ENCODE measurements at places on chromosomes 12 and 14.

DNA sequence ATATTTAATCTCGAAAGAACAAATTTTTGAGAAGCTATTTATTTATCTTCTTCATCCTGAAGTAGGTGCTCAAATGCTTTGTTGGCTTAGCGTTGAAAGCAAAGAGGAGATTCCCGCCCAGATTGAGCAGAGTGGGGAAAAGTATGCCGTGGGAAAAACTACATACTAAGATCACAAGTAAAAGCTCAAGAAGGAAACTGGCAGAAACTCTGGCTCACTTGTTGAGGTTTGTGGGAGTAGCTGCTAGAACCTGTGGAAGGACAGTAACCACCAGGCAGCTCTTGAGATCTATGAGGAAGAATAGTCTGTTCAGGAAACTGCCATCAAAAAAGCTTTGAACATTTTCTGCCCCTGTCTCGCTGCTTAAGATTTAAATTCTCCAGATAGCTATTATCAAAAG, 3.9 kb downstream of the MYRFL start:
- DNase-seq: no peak

DNA sequence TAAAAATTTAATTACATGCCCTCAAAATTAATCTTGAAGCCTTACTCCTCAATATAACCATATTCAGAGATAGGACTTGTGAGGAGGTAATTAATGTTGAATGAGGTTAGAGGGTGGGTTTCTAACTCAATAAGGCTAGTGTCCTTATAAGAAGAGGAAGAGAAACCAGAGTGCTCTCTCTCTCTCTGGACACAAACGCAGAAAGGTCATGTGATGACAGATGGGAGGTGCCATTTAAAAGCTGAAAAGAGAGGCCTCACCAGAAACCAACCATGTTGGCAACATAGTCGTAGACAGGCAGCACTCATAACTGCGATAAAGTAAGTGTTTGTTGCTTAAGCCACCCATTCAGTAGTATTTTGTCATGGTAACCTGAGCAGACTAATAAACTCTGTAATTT, 378.5 kb upstream of the LMO3 start:
- no peak for DNase-seq

DNA sequence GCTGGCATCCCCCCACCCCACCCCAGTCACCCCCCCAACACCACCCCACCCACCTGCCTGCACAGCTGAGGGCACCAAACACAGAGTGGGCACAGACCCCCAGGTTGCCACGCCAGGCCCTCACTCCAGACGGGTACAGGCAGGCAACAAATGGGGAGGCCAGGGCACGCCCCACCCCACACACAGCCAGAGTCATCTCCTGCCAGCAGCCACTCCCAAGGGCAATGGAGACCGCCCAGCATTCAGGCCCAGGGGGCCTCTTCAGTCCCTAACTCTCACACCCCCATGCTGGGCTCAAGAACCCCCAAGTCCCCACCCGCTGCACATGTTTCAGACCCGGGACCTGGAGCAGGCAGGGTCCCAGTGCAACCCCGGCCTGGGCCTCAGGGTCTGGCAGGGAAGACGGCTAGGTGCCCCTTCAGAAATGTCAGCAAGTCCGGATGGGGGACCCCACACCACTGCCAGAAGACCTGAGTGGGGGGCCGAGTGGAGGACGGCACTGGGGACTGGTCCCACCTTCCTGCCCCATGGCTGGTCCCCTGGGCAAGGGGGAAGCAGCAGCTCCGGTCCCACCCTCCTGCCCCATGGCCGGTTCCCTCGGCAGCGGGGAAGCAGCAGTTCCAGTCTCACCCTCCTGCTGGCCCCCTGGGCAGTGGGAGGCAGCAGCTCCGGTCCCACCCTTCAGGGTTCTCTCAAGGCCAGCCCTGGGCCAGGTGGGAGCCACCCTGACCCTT, 11.9 kb downstream of the AKT1 start:
- no peak for DNase-seq

- DNase-seq: peak; percentile 82
Measured at GRCh38 chr12:82685790-82686167, 927 bp upstream of the TMTC2 start.

GRCh38 chr12:10102322-10102721, 3.5 kb upstream of the CLEC1A start:
- DNase-seq: no peak

DNA sequence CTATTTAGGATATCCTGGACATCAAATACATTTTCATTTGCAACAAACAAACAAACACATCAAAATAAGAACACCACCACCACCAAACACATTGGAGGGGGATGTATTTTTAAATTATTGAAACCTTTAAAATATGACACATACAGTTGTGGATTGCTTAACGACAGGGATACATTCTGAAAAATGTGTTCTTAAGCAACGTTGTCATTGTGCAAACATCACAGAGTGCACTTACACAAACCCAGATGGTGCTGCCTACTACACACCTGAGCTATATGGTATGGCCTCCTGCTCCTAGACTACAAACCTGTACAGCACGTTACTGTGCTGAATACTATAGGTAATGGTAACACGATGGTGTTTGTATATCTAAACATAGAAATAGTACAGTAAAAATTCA, 19.4 kb downstream of the PYGL start:
- no peak for DNase-seq

GRCh38 chr12:112096667-112097066, 11.9 kb downstream of the NAA25 start:
- no peak for DNase-seq

DNA sequence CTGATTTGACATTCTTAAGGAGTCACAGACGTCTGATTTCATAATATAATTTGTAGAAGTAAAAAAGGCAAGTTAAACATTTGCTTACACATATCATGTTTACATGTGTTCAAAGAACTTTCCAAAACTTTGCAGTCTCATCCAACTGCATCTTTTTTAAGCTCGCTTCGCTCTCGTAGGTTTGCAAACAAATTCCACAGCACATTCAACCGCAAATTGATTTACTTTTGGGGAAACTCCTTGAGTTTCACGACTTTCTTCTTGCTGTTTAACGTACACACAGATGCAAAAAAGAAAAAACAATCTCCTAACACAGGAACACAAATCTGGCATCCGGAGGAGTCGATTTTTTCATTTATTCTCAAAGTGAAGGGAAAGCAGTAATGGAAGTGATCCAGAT, 1149.5 kb downstream of the VRK1 start:
- no peak for DNase-seq

GRCh38 chr12:109719123-109720022, 5.7 kb downstream of the FAM222A start:
- DNase-seq: no peak

DNA sequence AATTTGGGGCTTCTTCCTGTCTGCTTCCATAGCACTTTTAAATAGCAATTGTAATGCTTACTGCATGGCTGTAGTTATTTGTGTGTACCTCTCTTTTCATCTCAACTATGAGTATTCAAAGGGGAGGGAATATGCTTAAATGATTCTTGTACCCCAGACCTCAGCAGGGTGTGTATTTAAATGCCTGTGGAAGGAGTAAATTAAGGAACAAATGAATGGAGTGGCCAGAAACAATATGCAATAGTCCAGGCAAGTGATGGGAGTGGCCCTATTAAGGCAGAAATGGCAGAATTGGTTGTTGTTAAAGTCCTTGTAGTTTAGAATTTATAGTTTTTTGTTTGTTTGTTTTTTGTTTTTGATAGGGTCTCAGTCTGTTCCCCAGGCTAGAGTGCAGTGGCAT, 1.5 kb downstream of the RAD51B start:
- no peak for DNase-seq

DNA sequence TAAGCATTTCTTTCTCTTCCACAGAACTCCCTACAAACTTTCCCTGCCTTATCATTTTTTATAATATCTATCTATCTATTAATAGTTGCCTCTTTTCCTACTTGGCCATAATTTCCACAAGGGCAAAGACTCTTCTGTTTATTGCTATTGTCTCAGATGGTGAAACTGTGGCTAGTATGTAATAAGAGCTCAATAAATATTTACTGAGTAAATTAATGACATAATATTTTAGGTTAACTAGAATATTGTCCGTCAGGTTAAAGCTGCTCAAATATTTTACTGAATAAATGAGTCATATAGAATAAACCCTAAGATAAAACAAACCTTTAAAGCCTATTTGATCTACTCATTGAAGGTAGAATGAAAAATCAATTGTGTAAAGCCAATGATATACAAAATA, 240.5 kb downstream of the PPFIA2 start:
- DNase-seq: no peak

GRCh38 chr14:84806622-84807021, 723.3 kb upstream of the FLRT2 start:
- DNase-seq: no peak

DNA sequence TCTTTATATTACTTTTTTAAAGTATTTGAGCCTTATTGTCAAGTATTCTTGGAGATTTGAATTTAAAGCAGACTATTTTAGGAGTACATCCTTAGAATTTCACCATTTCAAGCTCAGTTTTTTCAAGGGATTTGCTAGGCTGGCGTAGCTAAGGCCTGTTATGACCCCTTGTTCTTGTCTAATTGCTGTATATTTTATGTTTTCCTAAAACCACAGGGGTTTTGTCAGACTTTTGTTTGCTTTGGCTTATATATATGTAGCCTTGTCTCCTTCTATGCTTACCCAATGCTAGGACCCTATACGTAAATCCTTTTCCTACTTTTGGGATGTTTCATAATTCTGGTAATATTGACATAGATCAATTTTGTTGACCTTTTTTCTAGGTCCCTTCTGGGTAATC, 147.0 kb upstream of the SYT10 start:
- DNase-seq: no peak

GRCh38 chr12:92218394-92219077, 72.9 kb upstream of the BTG1 start:
- no peak for DNase-seq

- DNase-seq: no peak
Measured at GRCh38 chr12:6960593-6961277, 9.6 kb downstream of the PTPN6 start.

DNA sequence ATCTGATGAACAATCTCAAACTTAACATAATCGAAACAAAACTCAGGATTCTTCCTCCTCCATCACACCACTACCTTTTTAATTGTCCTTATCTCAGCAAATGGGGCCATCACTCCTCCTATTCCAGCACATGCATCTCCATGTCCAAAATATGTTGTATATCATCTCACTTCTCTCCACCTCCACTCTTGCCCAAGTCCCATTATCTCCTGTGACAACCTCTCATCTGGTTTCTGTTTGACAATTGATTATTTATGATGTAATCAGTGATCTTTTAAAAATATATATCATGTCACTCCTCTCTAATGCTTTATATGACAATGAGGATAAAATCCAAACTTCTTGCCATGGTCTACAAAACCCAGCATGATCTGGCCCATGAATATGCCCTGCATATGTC, 200.8 kb upstream of the HMGA2 start:
- no peak for DNase-seq

DNA sequence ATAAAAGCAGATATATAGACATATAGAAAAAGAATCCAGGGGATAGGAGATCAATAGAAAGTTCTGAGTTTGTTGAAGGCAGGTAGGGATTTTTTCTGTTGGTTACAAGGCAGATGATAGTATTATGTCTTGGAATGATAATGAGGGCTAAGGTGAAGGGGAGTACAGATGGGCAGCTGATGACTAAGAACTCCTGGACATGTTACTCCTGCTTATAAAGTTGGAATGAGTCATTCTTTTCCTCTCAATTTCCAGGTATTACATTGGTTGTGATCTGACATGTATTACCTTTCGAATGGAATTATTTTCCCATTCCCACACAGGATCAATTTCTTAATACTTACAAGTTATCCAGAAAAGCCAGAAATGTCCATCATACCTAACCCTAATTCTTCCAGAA, 545.2 kb upstream of the MGAT4C start:
- no peak for DNase-seq
